ENCODE measurements at places on chromosomes 7 and 10. TPM values are rescaled to one million over a fixed set of nuclear protein-coding genes. Genes with fewer than 3 reads are reported as not detected.

- H3K4me3 ChIP-seq = no peak overlapping the region
- no peaks in the 10 kb centered on the region for H3K4me1 ChIP-seq
- peaks cover 57% of the 10 kb centered on the region for H3K36me3 ChIP-seq
- no peak for DNase-seq
- H3K27ac ChIP-seq = no peak overlapping the region
Observed at GRCh38 chr10:13184730-13185514, 23.6 kb downstream of the MCM10 start.

- peaks cover 6% of the 10 kb centered on the region for H3K4me1 ChIP-seq
- H3K27ac ChIP-seq = no peak overlapping the region
- no peak overlapping the region for H3K4me3 ChIP-seq
- no peaks in the 10 kb centered on the region for H3K27me3 ChIP-seq
- H3K36me3 ChIP-seq = peaks cover 5% of the 10 kb centered on the region
- DNase-seq = no peak
Observed at GRCh38 chr10:99682752-99683151, 23.4 kb downstream of the ENTPD7 start.

CCDC7 gene
- 13.6 TPM for total RNA-seq

TFR2 gene
- 20.7 TPM for total RNA-seq

DNA sequence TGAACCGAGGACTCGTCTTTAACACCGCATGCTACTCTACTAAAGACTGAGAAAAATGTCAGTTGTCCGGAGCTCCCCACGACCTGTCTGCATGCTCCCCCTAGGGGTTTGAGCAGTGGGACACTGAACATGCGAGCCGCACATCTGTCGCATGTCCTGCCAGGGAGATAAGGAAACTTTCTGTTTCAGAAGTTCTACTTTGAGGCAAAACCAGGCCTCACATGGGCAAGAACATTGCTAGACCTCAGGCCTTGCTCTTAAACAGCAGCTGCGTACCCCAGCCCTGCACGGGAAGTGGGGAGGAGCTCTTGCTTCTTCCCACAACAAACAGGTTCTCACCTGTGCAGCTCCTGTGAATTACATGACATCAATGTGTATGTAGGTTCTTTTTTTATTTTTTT, 30.3 kb upstream of the HERPUD2 start:
- H3K4me1 ChIP-seq = peaks cover 50% of the 10 kb centered on the region
- peak overlapping the region; percentile 39 for H3K27ac ChIP-seq
- peak; percentile 87 for DNase-seq

OR2A1 gene
- total RNA-seq = not detected

TBC1D12 gene
- 0.71 TPM for total RNA-seq

DNA sequence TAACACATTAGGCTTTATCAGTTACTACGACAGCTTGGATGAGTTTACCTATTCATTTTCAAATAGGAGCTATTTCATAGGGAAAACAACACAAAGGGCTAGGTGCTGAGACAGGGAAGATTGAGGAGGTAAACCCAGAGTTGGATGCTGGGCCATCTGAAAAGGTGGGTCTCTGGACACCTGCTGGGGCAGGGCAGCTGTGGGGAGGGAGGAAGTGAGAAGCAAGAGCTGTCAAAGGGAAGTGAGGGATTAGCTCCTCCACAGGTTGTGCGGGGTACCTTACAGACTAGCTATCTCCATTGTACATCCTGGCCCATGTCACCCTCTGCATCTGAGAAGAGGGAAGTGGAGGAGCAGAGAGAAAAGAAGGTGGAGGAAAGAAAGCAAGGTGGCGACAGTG, 48.9 kb downstream of the BLNK start:
- no peak for DNase-seq
- H3K27ac ChIP-seq = no peak overlapping the region
